ENCODE measurements at places on chromosomes 13 and 19. TPM values are rescaled to one million over a fixed set of nuclear protein-coding genes. Genes with fewer than 3 reads are reported as not detected.

CGB2 gene
- not detected for total RNA-seq

PCSK4 gene
- 0.89 TPM for total RNA-seq

CLEC4M gene
- total RNA-seq: not detected

RGS9BP gene
- 12.5 TPM for total RNA-seq

TSSK6 gene
- total RNA-seq: 0.32 TPM

ZNF724 gene
- 1.3 TPM for total RNA-seq

KLK3 gene
- total RNA-seq: not detected

PCDH17 gene
- 2.6 TPM for total RNA-seq

CABP5 gene
- not detected for total RNA-seq

WDR88 gene
- total RNA-seq: not detected

CEACAM7 gene
- not detected for total RNA-seq

GFY gene
- total RNA-seq: not detected

OSCAR gene
- total RNA-seq: 0.70 TPM

ZIC5 gene
- total RNA-seq: not detected

LILRB2 gene
- total RNA-seq: 2.9 TPM

INSL3 gene
- total RNA-seq: not detected

CYP2A6 gene
- not detected for total RNA-seq

ZNF541 gene
- total RNA-seq: 1.2 TPM

ZNF599 gene
- 3.7 TPM for total RNA-seq

CEACAM4 gene
- total RNA-seq: 0.32 TPM

ZNF835 gene
- total RNA-seq: 7.3 TPM

TMEM190 gene
- not detected for total RNA-seq

DNAAF3 gene
- total RNA-seq: 0.73 TPM

NCR1 gene
- not detected for total RNA-seq

CGB8 gene
- not detected for total RNA-seq

ZNF625 gene
- 5.0 TPM for total RNA-seq

TEX29 gene
- total RNA-seq: not detected

SMIM44 gene
- not detected for total RNA-seq

VAV1 gene
- 3.1 TPM for total RNA-seq

ZNF414 gene
- 9.8 TPM for total RNA-seq

MICOS13 gene
- 172 TPM for total RNA-seq

VMAC gene
- total RNA-seq: 1.6 TPM
